ENCODE measurements at places on chromosomes 12 and 14. TPM values are rescaled to one million over a fixed set of nuclear protein-coding genes. Genes with fewer than 3 reads are reported as not detected.

GRCh38 chr12:105576261-105576660, 245.8 kb downstream of the C12orf75 start:
- DNase-seq: no peak

- DNase-seq: no peak
These were observed 399.8 kb downstream of the RAD51B start for GRCh38 chr14:68219407-68219806.

The ACOT6 gene
- total RNA-seq: not detected

- DNase-seq: peak; percentile 69
These were observed 505 bp downstream of the RASSF3 start for GRCh38 chr12:64610660-64611340.
